ENCODE measurements at places on chromosomes 12 and 14.

DNA sequence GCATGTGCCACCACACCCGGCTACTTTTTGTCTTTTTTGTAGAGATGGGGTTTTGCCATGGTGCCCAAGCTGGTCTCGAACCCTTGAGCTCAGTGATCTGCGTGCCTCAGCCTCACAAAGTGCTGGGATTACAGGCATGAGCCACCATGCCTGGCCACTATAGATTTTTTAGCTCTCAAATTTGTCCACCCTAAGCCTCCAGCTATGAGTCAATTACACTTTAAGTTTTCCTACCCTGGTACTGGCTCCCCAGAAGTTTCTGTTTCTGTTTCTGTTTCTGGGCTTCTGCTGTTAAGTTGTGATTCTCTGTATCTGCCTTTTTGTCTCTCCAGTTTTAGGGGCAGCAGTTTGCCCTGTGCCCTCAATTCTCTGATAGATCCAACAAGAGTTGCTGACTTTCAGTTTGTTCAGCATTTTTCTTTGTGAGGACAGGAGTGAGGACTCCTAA lies 4.4 kb upstream of the TINF2 start:
- no peak for DNase-seq

GRCh38 chr14:74221741-74222140 lies 17.5 kb upstream of the VSX2 start:
- DNase-seq: no peak

DNA sequence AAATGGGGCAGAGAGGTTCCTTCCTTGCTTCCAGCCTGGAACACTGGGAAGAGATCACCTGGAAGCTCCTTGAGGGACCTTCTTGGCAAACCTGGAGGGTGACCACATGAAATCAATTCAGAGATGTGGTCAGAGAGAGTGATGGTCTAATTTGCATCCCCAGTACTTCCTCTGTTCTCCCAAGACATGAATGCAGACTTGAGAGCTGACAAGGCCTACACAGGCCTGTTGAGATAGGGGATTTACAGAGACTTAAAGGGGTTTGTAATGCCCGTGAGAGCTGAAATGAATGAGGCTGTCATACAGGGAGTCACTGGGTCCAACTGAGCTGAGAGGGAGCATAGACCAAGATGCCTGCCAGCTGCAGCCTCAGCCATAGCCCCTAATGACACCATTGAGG lies 45.1 kb downstream of the TMX1 start:
- no peak for DNase-seq

GRCh38 chr12:19924360-19924759 lies 444.0 kb upstream of the PDE3A start:
- no peak for DNase-seq

- DNase-seq: no peak
Measured at GRCh38 chr14:69038455-69039287, 59.6 kb upstream of the ACTN1 start.

- DNase-seq: no peak
Measured at GRCh38 chr12:16346958-16347357, 487 bp upstream of the MGST1 start.

GRCh38 chr12:2231956-2232355 lies 179.2 kb downstream of the CACNA1C start:
- DNase-seq: no peak

GRCh38 chr12:117523971-117524370 lies 162.5 kb upstream of the NOS1 start:
- DNase-seq: no peak

GRCh38 chr14:56195223-56195622 lies 77.0 kb downstream of the PELI2 start:
- no peak for DNase-seq

GRCh38 chr12:98213556-98213955 lies 301.8 kb upstream of the TMPO start:
- no peak for DNase-seq

DNA sequence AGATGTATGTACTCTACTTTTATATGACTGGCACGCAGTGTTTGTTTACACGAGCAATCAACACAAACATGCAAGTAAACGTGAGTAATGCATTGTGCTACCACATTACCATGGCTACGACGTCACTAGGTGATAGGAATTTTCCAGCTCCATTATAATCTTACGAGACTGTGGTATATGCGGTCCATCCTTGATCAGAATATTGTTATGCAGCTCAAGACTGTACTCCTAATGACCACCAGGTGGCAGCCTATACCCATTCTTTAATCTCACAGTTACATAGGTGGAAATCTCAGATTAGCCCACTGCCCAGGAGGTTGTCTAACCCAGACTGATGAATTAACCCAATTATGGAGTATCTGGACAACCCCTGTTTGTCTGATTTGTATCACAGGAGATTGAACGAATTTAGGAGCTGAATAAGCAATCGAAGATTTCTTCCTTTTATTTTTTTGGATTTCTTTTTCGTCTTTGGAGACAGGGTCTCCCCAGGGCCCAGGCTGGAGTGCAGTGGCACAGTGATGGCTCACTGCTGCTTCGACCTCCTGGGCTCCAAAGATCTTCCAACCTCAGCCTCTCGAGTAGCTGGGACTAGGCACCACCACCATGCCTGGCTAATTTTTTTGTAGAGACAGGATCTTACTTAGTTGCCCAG lies 8.7 kb upstream of the TESPA1 start:
- DNase-seq: peak; percentile 53

GRCh38 chr14:99735189-99736135 lies 51.4 kb downstream of the CYP46A1 start:
- no peak for DNase-seq

- DNase-seq: peak; percentile 80
Measured at GRCh38 chr12:116703214-116703795, 34.6 kb downstream of the SPRING1 start.

DNA sequence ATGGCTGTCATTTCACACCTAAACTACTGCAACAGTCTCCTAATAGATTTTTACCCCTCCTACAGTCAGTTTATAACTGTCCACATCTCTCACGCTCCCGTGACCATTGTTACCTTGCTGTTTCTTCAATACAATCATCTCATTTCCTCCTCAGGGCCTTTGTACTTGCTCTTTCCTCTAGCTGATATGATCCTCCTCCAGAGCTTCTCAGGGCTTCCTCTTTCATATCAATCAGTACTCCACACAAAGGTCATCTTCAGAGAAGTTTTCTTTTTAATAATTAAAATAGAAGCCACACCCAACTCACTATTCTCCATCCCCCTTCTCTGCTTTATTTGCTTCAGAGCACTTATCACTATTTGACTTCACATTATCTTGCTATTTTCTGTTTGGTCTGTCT lies 508.2 kb downstream of the NELL2 start:
- DNase-seq: no peak

Measured in neural crest cell (in vitro differentiated cells).